ENCODE measurements at places on chromosomes 5 and 9.

DNA sequence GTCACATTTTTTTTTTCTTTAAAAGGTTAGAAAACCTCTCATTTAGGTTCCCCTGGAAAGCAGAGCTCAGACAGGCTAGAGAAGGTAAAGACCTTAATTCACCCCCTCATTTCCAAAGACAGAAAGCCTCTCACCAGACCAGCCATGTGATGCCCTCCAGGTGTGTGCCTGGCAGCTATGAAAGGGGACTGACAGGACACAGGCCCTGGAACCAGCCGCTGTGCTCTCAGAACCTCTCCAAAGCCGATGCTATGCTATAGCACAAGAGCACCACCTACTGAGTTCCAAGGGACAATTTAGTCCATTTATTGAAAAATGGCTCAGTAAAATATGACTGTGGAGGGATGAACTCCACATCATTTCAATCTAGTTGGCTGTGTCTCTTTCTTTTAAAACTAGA, 48.8 kb downstream of the FANCC start:
- no peak for DNase-seq

- DNase-seq, result no peak
These were observed 210.6 kb upstream of the KLF9 start for GRCh38 chr9:70625078-70625477.

DNA sequence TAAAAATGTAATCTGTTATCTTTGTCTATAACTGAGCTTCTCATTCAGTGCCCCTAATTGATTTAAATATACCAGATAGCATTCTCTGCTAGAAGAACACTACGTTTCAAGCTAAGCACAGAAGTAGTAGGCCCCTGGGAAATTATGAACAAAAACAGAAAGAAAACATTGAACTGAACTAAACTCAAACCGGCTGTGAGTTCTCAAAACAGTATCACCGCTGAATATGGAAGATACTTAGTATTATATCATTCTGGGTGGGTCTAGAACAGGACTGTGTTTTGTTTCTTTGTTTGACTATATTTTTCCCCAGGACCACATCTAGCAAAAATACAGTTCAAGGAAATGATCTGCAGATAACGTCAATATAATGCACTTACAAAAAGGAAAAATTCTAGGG, 95.1 kb upstream of the HMHB1 start:
- no peak for DNase-seq

- DNase-seq, result no peak
These were observed 5.0 kb upstream of the SPINK14 start for GRCh38 chr5:148163345-148163744.

DNA sequence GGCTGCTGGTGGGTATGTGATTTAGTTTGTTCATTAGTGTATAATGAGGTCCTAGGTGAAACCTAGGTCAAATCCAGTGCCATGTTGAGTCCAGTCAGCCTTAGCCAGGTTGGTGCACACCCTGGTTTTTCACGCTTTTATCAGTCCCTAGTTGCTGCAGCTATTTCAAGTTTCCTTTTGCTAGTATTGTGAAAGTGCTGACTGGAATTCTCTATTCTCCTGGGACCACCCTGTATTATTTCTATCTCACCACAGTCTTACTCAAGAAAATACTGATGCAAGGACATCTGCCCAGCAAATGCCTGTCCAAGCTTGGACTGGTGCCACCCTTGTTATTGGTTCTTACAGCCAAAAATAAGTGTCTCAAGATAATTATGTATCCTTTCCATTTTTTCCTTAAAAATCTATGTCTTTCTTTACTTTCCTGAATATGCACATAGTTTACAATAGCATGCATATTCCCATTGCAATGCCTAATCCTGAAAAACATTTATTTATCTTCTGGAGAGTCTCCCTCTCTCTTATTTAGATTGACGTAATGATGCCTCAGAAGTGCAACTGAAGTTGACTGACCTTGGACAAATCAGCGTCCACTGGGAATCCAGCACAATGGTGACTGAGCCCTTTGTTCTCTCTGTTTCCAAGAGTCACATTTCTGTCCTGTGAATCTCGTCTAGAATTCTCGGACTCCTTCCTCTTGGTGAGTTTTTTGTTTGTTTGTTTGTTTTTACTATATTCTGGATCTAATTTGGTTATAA, 1075.0 kb downstream of the CDH9 start:
- DNase-seq, result no peak

- no peak for DNase-seq
These were observed 47.1 kb upstream of the POU4F3 start for GRCh38 chr5:146291421-146292074.

DNA sequence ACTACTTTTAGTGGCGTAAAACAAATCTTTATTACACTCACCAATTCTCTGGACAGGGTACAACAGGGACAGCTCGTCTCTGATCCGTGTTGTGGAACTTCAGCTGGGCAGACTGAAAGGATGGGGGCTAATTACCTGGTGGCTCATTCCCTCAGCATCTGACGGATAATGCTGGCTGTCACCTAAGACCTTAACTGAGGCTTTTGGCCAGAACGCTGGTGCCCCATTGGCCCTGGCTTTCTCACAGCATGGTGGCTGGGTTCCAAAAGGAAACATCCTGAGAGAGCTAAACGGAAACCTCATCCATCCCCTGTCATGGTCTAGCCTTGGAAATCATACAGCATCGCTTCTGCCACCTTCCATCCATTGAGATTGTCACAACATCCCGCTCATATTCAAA, 62.9 kb downstream of the RAI14 start:
- no peak for DNase-seq

DNA sequence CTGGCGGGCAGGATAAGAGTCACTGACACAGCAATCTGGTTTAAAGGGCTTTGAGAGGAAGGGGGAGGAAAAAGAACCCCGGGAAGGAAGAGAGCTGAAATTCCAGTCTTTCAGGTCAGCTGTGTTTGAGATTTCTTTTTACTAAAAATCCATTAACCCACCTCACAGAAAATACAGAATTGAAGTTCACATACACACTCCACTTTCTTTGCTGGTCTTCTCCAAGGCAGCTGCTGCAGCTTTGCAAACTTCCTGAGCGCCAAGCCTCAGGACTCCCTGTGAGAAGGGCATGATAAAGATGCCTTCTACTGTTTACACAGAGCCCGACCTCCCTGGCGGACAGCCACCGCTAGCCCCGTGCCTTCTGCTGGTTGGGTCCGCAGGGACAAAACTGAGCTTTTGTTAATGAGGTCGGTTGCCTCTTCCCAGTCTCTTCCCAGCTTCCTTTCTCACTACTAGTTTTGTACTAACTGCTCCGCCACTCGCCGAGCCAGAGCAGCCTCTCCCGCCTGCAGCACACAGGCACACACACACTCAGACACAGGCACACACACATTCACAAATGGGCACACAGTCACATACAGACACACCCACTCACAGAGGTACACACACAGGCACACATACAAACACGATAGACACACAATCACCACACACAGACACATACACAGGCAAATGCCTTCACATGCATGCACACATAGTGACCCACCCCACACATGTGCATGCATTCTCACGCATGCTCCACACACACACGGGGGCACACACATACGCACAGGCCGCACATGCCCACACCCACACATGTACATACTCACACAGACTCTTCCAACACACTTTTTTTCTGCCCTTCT, at the start of gene FREM1:
FREM1 (minus strand) TSS at position 468 of the 845 bp plus-strand sequence. CDS start 41,451 bp downstream, outside the sequence.
- DNase-seq, result peak; percentile 46

DNA sequence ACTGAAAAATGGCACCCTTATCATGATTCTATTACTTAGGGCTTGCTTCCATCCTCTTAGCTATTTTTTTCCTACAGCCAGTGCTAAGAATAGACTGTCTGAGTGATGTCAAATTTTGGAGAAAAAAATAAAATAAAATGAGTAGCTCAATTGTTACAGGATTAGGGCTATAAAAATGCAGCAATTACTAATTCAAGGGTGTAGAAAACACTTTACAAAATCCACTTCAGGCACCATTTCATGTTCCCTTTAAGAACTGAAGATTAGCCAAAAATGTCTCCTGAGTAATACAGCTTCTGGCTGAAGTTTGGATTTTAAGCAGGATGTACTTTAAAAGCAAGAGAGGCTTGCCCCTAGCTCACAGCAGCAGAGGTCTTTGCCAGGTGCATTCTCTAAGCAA, 240.5 kb upstream of the IRX1 start:
- no peak for DNase-seq

DNA sequence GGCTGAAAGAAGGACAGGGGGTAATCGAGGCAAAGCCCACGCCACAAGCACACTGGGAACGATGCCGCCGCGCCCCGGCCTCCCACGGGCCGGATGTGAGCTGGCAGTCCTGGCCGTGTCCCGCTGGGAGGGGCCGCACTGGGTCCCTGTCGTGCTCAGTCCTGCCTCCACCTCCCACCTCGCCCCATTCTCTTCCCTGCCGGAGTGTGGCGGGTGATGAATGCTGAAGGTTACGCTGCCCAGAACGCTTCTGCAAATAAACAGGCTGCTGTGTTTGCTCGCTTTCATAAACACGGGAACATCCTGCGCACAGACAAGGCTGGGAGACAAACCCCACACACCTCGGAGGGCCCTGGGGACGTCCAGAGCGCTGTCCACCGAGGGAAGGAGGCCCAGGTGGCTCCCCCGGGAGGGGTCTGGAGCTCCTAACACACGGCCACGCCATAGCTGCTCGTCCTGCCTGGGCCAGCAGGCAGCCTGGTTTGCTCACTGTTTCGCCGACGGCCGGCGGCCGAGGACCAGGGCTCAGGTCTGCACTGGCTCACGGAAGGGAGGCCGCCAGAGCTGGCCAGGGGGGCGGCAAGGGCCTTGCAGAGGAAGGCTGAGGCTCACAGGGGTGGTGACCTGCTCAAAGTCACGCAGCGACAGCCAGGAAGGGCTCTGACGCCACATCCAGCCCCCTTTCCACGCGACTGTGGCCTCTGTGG, 2.3 kb downstream of the DNLZ start:
- no peak for DNase-seq

DNA sequence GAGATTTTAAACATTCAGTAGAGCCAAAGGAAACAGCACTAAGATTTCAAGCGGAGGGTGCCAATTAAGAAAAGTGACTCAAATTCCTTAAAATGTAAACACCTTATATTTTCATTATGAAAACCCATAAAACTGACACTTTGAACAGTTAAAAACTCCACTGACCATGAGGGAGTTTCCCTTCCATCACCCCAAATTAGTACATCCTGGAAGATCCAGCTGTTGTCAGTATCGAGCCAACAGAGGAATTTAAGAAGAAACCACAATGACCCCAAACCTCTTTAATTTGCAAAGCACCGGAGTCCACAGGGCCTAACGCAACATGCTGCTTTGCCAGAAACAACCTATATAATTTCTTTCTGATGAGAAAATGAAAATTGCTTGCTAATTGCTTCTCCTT, 41.3 kb downstream of the ROR2 start:
- no peak for DNase-seq

DNA sequence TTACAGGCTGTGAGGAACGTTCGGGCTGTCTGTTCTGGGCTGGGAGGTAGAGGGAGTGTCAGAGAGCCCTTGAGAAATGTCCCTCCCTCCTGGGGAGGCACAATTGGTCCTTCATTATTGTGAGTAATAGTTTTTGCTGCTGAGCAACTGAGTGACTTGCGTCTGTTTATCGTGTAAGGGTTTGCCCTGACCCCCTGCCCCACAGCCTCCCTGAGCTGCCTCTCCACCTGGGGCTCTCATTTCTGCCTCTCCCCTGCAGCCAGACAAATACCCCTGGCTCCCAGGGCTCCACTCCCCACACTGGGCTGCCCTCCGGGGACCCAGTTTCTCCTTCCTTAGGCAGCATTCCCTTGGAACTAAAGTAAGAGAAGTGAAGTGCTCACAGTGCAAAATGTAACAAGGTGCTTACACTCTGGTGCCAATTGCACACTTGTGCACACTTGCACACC, 174.9 kb upstream of the MVB12B start:
- DNase-seq, result peak; percentile 29

GRCh38 chr9:89874351-89875321, 269.8 kb downstream of the GADD45G start:
- DNase-seq, result no peak

GRCh38 chr9:38482918-38483592, 58.8 kb upstream of the IGFBPL1 start:
- DNase-seq, result no peak

GRCh38 chr5:1385395-1386273, 40.7 kb upstream of the CLPTM1L start:
- DNase-seq, result peak; percentile 78

GRCh38 chr9:211557-211956, 3.1 kb upstream of the DOCK8 start:
- DNase-seq, result no peak

DNA sequence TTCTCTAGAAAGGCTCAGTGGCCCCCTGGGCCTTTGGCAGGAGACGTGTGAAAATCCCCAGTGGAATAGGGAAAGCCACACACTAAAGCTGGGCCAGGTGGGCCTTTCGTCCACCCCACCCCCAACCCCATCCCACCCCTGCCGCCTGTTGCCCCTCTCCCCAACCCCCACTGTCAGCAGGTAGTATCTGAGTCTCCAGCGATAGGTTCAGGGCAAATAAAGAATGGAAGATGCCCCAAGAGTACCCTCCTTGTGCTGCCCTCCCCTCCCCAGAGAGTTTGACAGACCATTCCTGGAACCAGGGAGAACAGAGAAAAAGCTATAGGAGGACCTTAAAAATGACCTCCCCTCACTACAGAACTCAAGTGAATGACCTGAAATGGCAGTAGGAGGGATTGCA, 36.7 kb upstream of the UBE2D2 start:
- no peak for DNase-seq

DNA sequence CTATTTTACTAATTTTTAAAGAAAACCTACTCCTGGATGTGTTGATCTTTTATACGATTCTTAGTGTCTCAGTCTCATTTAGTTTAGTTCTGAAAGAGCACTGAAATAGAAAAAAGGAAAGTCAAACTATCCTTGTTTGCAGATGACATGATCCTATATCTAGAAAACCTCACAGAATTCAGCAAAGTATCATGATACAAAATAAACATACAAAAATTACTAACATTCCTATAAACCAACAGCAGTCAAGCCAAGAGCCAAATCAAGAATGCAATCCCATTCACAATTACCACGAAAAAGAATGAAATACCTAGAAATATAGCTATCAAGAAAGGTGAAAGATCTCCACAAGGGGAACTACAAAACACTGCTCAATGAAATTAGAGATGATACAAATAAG, 225.8 kb upstream of the CDH18 start:
- no peak for DNase-seq

DNA sequence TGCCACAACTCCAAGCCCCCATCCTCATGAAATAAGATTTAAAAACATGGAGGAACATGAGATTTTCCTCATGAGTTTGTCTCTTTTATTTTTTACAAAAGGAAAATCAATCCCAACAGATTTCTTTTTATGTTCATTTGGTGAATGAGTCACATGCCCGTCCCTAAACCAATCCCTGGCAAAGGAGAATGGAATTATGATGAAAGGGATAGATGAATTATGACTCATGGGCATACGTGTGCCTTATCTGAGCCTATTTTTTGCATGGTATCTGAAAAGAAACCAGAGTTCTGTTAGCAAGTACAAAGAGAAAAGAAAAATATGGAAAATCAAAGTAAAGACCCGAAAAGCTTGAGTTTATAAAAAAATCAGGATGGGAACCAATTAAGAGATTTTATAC, 267.5 kb upstream of the TMEM161B start:
- DNase-seq, result no peak

- DNase-seq, result no peak
These were observed 920.4 kb upstream of the DMAC1 start for GRCh38 chr9:8719833-8720486.
